SJSA1 (cell line): ENCODE measurements at places on chromosomes 6 and 20. TPM values are rescaled to one million over a fixed set of nuclear protein-coding genes. Genes with fewer than 3 reads are reported as not detected.

- no peak for DNase-seq
Observed at GRCh38 chr6:165584541-165584940, 78.5 kb downstream of the PDE10A start.

GRCh38 chr6:113630738-113631535 is 226.2 kb upstream of the MARCKS start:
- peak; percentile 33 for DNase-seq

DNA sequence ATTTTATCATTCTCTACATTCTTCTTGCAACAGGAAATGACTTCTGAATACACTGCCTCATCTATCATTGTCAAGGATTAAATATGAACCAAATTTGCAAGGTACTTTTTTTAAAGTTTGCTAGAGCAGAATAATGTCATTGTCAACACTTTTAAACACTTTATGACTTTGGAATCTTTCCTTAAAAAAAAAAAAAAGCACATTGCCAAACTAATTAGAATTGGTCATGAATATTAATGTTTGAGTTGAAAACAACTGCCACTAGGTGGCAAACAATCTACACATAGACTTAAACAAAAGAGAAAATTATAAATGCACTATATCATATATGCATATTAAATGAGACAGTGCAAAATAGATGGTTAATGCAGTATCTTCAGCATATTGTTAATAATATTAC is 32.5 kb upstream of the TMEM244 start:
- DNase-seq: peak; percentile 12

DNA sequence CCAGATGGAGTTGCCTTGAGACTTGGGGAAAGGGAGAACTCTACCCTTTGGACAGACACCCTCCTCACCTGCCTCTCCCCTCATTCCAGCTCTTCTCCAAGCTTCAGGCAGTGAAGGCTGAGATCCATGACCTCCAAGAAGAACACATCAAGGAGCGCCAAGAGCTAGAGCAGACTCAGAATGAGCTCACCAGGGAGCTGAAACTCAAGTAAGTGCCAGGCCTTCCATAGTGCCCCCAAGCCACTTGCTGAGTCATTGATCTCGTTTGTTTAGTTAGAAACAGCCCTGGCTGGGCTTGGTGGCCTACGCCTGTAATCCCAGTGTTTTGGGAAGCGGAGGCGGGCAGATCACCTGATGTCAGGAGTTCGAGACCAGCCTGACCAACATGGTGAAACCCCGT is 39.2 kb downstream of the KIF3B start:
- no peak for DNase-seq

DNA sequence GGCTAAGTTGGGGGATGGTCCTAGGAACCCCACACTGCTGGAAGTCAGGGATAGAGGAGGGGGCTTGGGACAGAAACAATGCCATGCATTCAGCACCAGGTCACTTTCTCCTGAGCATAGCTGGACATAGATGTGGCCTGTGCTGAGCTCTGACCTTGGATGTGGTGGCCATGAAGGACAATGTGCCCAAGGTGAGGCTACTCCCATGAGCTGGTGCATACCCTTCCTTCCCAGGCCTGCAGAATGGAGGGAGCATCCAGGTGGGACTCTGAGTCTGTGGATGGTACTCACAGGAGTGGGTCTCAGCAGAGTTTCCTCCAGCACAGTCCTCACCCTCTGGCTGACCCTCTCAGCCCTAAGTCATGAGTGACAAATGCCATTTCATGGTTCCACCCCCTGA is 16.9 kb downstream of the CST9L start:
- no peak for DNase-seq

DNA sequence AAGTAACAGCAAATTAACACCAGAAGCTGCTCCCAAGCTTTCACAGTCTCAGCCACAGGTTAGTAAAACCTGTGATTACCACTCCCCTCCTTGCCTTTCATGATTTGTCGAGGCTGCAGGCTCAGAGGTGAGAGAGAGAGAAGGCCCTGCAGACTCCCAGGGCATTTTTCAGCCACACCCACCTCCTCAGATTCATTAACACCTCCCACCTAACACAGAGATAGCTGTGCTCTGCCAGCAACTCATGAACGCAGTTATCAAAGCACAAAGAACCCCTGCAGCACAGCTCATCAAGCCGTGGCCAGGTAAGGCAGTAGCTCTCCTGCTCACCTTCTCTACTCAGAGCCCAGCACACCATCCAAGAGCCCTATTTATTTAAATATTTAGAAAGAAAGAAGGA is 27.1 kb downstream of the F13A1 start:
- no peak for DNase-seq

DNA sequence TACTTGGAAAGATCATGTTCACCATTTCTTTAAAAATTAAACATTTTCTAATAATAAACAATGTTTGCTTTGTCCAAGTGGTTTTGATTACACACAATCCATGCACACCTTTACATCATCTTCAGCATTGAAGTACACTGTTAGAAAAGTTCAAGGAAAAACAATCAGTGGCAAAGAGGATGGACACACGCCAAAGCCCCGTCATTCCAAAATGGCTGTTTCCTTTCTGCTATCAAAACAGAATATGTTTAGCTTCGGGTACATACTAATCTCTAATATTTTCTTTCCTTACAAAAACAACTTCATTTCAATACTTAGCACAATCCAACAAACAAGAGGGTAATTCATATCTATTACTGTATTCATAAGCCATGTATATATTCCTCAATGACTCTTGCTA is 24.5 kb downstream of the REPS1 start:
- DNase-seq: no peak

DNA sequence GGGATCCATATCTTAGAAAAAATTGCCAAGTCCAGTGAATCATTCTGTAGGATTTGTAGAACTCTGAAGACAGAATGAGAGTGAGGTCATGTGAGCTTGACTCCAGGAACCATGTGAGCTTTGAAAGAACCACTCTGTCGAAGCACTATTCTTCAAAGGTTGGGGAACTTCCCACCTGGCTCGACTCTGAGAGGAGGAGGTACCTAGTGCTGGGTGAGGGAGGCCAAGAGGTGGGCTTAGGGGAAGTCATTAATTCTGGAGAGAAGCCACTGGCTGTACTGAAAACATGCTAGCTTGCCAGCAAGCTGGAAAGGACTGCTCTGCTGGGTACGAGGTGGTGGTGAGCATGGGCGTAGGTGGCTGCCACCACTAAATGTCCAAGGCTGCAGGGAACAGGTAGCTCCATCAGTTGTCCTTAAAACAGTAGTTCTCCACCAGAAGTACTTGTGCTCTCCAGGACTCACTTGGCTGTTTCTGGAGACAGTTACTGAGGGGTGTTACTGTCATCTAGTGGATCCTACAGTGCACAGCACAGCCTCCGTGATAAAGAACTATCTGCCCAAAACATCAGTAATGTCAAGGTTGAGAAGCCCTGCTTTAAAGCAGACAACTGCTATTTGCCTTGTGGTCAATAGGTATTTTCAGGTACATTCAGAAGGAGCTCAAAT is 34.7 kb upstream of the SYNJ2 start:
- no peak for DNase-seq

DNA sequence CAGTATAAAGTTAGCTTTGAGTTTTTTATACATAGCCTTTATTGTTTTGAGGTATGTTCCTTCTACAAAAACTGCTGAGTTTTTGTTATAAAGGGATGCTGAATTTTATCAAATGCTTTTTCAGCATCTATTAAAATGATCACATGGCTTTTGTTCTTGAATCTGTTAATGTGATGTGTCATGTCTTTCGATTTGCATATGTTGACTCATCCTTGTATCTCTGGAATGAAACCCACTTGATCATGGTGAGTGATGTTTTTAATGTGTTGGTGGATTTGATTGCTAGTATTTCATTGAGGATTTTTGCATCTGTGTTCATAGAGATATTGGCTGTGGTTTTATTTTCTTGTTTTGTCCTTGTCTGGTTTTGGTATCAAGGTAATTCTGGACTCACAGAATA is 24.7 kb upstream of the BLCAP start:
- DNase-seq: no peak

DNA sequence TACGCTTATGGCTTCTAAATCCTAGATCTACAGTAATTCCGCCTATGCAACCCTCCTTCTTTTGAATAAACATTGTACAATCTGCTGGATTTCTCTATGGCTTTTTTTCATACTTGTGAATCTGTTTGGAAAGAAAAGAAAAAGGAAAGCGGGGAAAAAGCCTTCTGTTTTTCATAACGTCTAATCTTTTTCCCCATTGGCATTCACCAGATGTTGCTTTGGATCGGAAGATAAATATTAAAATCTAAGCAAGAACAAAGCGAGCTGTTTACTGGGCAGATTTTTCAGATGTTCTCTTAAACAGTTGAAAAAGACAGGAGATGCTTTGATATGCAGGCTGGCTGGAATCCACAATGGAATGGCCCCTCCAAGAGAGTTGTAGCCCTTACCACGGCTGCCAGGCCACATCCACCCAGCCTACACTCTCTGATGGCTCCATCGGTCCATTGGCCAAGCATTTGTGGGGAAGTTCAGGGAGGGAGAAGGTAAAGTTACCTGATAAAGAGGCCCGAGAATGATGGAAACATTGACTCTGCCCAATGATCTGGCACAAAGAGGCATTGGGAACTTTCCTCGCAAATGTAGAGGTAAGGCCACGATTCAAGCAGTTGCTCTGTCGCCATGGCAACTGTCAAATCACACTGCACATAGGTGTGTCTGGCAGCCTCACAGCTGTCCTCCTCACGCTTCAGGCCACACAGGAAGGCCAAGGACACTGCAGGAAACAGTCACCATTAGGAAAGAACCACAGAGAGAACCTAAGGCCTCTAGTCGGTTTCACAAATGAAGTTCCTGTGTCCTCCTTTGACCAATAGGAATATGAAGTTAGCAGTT is 70.3 kb downstream of the PKHD1 start:
- no peak for DNase-seq

DNA sequence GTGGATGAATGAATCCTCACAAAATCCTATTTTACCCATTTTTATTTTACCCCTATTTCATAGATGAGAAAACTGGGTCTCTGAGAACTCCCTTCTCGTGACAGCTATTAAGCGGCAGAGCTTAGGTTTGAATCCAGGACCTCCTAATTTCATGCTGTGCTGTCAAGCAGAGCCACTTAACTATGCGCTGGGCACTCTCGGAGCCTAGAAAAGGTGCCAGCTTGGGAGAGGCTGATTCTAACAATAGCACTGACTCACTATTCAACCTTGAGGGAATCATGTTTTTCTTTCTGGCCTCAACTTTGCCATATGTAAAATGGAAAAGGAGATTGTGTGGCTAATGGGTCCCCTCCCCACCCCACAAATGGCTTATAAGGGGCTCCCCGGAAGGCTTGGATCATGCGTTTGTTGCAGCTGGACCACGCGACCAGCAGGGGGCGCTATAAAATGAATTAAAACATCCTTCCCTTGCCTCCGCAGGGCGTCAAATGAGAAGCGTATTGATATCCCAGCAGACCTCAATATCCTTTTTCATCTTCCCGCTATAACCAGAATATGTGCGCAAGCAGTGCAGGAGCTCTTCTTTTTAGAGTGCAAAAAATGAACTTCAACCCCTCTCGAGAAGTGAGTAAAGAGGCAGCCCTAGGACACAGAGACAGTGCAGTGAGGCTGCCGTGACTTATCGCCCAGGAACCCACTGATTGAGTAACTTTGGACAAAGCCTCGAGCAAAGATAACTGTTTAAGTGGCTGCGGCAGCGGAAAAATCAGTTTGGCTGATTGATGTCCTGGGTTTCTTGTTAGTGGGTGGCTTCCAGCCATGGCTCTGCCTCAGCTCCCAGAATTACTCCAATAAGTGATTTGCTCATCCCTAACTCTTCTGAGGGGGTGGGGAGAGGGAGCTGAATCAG is 12.8 kb upstream of the PDYN start:
- no peak for DNase-seq

- DNase-seq: no peak
Observed at GRCh38 chr20:33178726-33179125, 10.8 kb downstream of the BPIFA2 start.

- no peak for DNase-seq
Observed at GRCh38 chr6:157684620-157685299, 138.3 kb upstream of the SNX9 start.

- no peak for DNase-seq
Observed at GRCh38 chr6:54198134-54198533, 86.9 kb downstream of the MLIP start.

GRCh38 chr20:45427236-45428149 is 11.6 kb downstream of the PIGT start:
- DNase-seq: no peak

- DNase-seq: no peak
Observed at GRCh38 chr6:136749359-136749997, 42.8 kb downstream of the MAP3K5 start.

DNA sequence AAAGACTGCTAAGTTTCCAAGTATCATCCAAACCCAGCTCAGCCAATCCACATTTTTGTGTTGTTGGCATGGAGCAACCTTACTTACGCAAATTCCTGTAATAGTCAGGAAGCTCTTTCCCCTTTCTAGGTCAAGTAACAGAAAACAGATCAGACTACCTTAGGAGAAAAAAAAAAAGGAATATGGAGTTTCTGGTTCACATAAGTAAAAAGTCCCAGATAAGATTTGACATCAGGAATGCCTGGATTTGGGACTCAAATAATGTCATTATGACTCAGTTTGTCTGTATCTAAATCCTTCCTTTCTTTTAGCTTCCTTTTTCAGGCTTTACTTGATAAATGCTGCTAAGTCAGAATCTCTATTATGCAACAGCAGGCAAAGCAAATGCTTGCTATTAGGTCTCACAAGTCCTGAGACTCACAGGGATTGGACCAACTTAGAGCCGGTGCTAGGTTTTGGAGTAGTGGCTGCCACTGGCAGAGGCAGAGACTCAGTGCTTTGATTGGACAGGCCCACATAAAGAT is 44.5 kb downstream of the NCOA7 start:
- DNase-seq: no peak

DNA sequence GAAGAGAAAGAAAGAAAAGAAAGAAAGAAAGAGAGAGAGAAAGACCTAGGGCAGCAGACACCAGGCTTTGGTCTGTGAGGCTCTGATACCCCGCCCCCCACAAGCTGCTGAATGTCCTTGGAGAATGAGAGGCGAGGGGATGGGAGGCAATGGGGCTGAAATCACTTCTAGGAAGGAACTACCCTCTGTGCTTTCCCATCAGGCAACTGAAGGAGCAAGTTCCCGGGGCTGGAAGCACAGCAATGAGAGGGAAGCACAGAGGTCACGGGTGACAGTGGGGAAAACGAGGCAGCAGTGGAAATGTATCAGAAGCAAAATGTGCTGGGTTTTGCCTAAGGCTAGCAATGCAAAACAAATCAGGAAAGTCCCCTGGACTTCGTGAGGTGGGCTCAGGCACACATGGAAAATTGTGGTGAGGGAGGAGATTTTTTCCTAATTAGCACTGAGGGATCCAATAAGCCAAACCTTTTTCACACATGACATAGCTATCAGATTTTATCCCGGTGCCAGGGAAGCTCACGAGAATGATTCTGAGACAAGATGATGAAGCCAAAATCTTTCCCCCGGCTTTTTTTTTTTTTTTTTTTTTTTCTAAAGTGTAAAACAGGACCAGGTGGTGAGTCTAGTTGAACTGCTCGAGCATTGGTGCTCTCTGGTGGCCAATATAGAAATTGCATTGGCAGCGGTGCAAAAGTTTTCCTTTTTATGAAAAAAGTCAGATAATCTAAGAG is 16.8 kb upstream of the ARFGEF2 start:
- peak; percentile 64 for DNase-seq

TRAPPC3L gene
- total RNA-seq: 0.06 TPM in 1 of 2 replicates, not detected in the other

TRIM15 gene
- not detected in 2 replicates for total RNA-seq

KCNK5 gene
- not detected in 2 replicates for total RNA-seq

BCAS1 gene
- total RNA-seq: 0.66 and 1.8 TPM in 2 replicates
